ENCODE measurements at places on chromosomes 7 and 10.

DNA sequence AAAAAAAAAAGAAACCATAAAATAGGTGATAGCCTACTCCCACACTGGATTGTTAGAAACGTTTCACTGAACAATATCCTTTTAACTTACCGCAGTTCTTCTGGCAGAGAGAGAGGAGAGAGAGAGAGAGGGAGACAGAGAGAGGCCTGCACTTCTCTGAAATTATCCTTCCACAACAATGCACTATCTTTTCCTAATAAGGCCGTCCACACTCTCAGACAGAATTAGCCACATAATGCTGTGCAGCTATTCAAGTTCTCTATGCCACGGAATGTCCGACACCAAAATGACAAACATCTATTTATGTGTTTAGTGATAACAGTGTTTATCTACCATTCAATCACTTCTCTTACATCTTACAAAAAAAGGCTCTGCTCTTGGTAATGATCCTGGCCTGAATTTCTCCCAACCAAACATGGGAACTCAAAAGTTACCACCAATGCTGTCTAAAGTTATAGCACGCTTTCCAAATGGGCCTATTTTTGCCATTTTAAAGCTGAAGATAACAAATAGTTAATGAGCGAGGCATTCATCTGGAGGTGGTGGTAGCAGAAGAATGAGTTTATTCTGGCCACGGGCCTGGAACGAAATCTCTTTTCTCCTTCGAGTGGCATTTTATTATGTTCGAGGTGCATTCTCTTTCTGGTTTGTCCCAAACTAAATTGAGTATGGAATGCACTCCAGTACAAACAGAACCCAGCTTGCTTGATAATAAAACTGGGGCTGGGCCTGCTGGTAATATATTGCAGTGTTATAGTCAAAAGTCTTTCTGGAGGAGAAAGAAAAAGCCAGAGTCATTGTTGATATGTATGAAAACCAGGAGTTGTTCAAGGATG is 160.2 kb upstream of the SVIL start:
- DNase-seq: no peak

DNA sequence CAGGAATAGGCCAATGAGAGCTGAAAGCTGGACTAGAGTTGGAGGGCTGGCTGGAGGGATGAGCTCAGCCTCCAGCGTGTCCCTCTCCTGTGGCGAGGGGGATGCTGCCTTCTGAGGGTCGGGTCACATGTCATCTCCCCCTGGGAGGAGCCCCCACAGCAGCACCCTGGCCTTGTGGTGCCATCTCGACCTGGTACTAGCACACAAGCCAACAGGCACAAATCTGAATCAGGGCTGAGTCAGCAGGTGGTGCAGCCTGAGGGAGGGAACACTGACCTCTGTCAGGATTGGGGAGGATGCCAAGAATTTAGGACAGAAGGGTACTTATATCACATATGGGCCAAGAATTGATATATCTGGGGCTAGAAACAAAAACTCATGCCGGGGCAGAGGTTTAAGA is 280.4 kb downstream of the CELF2 start:
- DNase-seq: no peak

GRCh38 chr10:14369906-14370305 is 39.2 kb upstream of the FRMD4A start:
- no peak for DNase-seq

- DNase-seq: no peak
Measured at GRCh38 chr7:112172870-112173567, 33.2 kb downstream of the DOCK4 start.

DNA sequence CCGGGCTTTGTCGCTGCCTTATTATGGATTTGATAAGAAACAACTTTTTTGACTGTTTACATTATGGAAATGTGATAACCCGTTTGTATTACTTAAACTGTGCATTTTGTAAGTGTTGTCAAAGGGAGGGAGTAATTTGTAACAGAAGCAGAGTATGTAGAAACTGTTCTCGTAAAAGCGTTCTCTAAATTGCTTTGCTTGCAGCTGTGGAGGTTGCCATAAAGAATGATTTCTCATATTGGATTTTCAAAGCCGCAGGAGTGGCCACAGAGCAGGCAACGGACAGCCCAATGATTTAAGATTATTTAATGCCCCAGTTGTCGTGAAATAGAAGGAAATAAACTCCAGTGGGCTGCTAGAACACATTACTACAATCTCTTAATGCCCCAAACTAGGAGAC is 114.0 kb upstream of the INSYN2A start:
- no peak for DNase-seq

- no peak for DNase-seq
Measured at GRCh38 chr7:100686822-100687211, 7.2 kb downstream of the GIGYF1 start.

GRCh38 chr7:69799990-69800389 is 201.7 kb downstream of the AUTS2 start:
- DNase-seq: no peak

GRCh38 chr10:23095966-23096801 is 805 bp downstream of the MSRB2 start:
- DNase-seq: peak; percentile 54

DNA sequence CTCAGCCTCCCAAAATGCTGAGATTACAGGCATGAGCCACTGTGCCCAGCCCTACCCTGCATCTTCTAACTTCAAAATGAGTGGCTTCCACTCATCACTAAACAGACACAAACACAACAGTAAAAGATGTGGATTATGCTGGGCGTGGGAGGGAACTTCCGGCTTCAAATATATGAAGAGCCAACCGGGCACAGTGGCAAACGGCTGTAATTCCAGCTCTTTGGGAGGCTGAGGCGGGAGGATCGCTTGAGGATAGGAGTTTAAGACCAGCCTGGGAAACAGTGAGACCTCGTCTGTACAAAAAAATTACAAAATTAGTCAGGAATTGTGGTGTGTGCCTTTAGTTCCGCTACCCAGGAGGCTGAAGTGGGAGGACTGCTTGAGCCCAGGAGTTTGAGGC is 92.2 kb upstream of the GNA12 start:
- DNase-seq: peak; percentile 1

- no peak for DNase-seq
Measured at GRCh38 chr10:17066000-17066399, 63.6 kb downstream of the CUBN start.

DNA sequence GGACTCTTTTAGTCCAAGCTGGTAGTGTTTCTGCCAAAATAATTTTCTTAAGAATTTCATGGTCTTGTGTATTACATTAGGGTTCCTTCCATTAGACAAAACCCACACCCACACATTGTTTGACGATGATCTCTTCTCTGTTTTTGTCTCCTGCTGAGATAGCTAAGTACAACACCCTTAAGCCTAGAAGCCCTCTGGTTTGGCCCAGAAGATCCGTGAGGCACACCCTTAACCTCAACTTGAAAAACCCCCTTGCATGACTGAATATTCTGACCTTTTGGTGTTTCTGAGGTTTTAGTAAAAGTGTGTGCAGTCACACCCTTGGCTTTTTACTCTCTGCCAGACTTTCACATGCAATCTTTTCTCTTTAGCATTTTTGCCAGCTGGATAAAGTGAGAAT is 29.3 kb upstream of the ERCC6 start:
- no peak for DNase-seq

DNA sequence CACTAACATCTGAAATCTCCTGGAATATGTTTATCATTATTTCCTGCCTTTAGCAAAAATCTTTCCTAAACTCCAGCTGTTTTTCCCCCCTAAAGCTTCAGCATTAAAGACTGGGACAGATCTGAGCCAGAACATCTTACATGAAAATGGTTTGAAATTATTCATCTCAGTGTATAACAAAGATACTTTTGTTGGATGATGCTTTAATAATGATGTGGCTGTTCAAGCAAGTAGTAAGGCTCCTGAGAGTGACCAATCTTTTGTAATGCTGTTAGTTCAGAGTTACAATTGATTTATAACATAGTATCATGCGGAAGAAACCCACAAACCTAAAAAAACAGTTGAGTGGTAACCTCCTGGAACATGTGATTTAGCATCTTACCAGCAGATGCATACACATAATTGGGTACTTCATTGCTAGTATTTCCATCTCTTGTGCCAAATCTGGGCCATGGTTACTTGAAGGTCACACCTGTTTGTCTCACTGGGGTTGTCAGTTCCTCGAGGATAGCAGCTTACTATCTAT is 1.5 kb downstream of the BZW2 start:
- DNase-seq: no peak

DNA sequence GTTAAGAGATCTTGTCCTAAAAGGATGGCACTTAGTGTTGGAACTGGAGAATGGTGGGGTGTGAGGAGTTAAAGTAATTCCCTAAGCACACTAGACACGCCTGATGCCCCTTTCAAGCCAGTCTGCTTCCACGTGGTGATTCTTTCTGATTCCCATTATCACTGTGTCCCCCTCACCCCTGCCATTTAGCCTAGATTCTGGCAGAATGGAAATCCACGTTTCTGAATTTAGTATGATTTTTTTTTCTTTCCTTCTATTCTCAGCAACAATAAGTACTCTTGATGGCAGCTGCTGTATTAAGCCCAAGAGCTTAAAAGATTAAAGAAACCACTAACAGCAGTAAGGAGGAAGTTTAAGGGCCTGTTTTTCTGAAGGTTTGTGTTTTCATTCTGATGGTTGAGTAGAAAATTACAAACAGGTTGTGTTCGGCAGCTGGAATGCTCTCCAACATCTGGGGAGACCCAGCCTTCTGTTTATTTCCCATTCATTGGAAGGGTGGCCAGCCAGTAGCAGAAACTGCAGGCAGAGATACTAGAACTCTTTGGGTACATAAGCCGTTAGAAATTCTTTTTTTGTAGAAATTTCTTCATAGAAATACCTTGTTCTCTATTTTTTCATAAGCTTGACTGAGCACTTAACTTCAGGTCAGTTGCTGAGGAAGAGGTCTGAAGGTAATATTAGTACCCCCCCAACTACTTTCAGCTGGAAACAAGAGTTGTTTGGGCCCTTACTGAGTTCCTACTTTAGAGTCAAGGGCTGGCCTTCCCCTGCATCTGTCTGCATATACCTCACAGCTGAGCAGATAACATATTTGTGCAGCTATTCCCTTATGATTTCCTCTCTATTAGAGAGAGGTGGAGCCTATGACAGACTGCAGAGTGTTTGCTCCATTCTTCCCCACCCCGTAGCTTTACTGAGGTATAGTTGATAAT is 355.1 kb downstream of the AUTS2 start:
- DNase-seq: no peak

GRCh38 chr10:61822781-61823230 is 78.7 kb upstream of the ARID5B start:
- DNase-seq: no peak

DNA sequence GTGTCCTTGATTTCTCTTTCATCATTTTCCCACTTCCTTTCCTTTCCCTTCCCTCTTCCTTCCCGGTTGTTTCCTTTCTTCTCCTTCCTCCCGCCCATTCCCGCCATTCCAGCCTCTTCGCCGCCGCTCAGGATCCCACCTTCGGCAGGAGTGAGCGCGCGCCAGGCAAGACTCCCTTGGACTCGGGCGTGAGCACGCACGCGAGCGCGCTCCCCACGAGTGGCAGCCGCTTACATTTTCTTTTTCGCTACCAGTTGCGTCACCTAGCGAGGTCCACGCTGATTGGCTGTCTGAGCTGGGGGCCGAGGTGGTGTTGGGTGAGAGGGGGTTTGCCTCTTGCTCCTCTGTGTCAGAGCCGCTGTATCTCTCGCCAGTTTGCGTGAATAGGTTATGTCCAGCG is 11.8 kb downstream of the ZAN start:
- DNase-seq: peak; percentile 67

DNA sequence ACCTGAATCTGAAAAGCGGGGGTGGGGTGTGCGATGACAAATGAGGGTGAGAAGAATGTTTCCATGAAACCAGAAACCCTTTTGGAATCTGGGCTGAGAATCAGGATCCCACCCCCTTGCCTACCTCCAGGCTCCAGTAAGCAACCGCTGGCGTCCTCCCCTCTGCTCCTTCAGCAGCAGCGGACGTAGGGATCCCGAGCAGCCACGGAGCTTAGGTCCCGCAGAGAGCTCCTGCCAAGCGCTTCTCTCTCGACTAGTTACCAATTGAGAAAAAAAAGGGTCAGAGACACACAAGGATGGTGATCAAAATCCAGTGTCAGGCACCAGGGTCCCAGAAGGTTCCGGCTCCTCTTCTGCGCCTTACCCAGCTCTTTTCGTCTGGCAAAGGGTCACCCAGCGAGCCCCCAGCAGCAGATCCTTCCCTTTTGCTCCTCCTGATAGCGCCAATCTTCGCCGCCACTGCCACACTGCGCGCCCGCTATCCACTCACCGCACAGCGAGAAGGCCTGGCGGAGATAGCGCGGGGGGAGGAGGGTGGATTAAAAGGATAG is 733.5 kb downstream of the ZWINT start:
- peak; percentile 33 for DNase-seq

- DNase-seq: no peak
Measured at GRCh38 chr7:106126170-106126938, 14.2 kb upstream of the SYPL1 start.

DNA sequence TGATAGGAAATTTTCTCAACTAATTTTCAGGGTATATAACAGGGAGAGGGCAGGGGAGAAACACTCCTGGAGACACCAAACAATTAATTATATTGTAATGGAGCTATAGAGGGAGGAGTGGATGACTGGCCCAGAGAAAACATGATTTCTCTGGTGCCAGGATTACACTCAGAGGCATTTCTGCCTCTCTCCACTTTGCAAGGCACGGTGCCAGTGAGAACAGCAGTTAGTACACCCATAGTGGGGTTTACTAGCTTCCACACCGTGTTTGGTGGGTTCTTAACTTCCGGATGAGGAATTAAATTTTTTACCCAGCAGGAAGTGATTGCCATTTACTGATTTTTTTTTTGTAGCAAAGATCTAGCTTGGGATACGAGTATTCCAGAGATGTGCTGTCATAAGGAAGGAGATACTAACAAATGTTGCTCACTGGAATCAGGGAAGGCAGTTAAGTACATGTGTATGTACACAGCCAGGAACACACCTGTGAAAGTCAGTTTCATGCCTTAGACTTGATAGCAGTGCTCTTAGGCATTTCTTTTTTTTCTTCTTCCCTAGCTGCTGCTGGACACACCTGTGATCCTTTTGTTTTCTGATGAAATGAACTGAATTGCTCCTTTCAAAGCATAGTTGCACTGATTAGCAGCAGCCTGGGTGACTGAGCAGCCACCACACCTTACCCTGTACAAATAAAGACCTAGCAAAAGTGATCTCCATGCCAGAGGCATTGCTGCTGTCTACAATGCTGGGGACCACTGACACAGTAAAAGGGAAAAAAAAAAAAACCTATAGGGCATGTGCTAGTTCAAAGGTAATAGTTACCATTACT is 58.1 kb downstream of the POLL start:
- no peak for DNase-seq

- no peak for DNase-seq
Measured at GRCh38 chr7:14236834-14237233, 247.4 kb upstream of the ETV1 start.

GRCh38 chr7:16492513-16493062 is 27.1 kb upstream of the SOSTDC1 start:
- DNase-seq: no peak

GRCh38 chr10:77960829-77961329 is 34.3 kb upstream of the DLG5 start:
- DNase-seq: no peak

GRCh38 chr10:29585488-29585976 is 49.2 kb downstream of the SVIL start:
- DNase-seq: no peak

DNA sequence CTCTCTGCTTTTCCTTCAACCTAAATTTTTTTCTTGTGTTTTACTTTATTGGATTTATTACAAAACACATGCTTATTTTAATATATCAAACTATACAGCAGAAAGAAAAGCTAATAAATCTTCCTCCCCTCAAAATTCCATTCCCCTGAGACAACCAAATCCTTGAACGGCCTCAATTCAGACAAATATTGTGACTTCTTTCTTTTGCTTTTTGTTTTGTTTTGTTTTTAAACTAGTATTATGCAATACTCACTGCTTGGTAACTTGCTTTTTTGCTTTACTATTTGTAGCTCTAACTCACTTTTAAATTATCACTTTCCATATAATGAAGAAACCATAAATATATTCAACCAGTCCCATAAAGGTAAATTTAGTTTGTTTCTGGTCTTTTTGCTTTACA is 59.4 kb upstream of the CDK1 start:
- no peak for DNase-seq
